ENCODE measurements at places on chromosomes 3 and 15.

DNA sequence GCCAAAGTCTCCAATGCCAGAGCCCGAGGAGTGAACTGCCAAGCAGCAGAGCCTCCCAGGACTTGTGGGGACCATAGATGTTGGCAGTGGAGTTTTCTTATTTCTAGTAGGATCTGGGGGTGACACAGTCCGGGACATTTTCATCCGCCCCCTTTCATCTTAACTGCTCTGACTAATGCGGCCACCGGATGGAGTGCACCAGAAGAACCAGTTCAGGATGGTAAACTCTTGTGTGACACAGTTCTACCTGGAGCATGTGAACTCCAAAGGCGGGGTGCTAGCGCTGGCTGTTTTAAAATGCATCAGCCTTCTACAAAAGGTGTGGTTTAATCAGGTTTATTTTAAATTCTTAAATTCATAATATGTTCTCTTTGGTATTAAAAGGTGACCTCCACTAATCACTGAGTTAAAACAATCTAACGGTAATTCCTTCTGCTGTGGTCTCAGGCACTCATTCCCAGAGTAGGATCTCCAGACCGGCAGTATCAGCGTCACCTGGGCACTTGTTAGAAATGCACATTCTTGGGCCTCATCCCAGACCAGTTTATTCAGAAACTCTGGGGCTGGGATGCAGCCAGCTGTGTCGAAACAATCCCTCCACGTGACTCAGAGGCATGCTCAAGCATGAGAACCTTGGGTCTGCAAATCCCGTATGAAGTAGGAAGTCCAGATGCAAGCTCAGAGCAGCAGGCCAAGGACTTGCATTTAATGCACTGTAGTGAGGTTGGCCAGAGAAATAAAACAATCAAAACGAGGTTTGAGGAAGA is 105.5 kb downstream of the GABRB3 start:
- no peak for DNase-seq

- DNase-seq = no peak
Measured at GRCh38 chr15:73493922-73494321, 51.0 kb downstream of the REC114 start.

DNA sequence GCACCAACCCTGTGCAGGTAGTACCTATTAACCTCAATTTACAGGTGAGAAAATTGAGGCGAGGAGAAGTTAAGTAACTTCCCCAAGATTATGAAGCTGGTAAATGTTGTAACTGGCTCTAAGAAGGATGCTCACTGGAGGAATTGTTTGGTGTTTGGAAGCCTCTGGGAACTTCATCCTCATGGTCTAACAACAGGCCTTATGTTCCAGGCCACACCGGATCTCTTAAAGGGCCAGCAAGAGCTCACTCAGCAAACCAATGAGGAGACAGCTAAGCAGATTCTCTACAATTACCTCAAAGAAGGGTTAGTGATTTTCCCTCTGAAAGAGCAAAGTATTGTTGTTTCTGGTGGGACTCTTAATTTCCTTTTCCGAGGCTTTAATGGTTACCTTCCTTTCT is 63.9 kb downstream of the CGNL1 start:
- no peak for DNase-seq

DNA sequence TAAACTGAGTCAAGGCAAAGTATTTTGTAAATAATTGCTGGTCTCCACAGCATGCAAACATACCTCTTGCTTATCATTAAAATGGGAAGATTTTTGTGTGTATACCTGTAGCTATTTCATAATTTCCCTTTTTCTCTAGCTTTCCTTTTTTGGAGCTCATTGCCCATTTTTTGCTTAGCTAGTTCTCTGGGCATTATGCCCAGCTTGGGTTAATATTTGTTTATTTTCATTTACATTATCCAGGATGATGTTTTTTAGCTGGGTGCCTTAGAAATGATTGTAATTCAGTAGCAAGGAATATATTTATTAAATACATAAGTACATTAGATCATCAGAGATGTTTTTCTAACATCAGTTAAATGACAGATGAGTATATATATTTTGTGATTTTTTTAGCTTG is 1271.7 kb upstream of the GBE1 start:
- DNase-seq = no peak
